Memory B cell (primary cell): ENCODE measurements at places on chromosomes 3 and 15.
A peak's percentile ranks its signal among the peaks of the same experiment; 100 is the strongest.

- no peak overlapping the region for H3K4me3 ChIP-seq
- DNase-seq, result no peak
- no peak overlapping the region for H3K27ac ChIP-seq
- peaks cover 2% of the 10 kb centered on the region for H3K4me1 ChIP-seq
Observed at GRCh38 chr3:61649381-61650170, 88.2 kb downstream of the PTPRG start.

GRCh38 chr3:157487339-157487738 is 15.9 kb downstream of the VEPH1 start:
- no peak overlapping the region for H3K4me3 ChIP-seq
- no peaks in the 10 kb centered on the region for H3K36me3 ChIP-seq
- no peak for DNase-seq
- H3K4me1 ChIP-seq, result no peaks in the 10 kb centered on the region

DNA sequence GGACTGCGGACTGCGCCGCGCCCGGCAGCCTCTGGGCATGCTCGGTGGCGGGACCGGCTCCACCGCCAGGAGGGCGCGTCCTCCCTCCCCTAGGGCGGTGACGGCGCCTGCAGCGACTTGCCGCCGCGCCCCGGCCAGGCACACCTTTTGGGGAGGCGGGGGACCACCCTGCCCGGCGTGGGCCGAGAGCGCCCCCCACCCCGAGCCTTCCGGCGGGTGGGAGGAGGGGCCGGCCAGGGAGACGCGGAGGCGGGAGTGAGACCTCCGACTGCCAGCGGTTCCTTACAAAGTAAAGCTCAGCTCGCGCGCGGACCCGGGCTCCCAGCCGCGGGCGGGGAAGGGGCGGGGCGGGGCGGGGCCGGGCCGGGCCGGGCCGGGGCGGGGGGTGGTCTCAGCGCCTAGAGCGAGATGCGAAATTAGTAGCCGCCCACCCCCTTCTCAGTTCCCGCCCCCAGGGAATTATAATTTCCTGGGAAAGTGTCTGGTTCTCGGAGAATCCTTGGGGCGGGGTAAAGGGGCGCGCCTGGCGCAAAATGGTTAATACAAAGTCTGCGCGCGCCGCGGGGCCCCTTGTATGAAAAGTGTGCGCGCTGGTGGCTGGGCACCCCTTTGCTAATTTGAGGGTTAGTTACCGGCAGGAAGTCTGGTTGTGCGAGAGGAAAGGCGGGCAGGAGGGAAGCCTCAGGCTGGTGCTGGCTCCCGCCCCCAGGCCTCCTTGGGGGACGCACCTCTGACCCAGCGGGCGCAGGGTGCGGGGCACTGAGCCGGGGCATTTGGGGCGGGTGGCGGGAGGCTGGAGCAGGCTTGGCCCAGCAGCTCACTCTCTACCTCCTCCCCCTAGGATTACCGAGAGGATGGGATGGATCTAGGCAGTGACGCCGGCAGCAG is 224.8 kb upstream of the IL12A start:
- H3K4me1 ChIP-seq, result peaks cover 13% of the 10 kb centered on the region
- peak overlapping the region; percentile 85 for H3K4me3 ChIP-seq
- no peaks in the 10 kb centered on the region for H3K36me3 ChIP-seq

GRCh38 chr15:69579950-69580618 is 127.5 kb downstream of the RPLP1 start:
- H3K27me3 ChIP-seq, result peaks cover 9% of the 10 kb centered on the region
- no peak overlapping the region for H3K4me3 ChIP-seq
- H3K4me1 ChIP-seq, result peaks cover 29% of the 10 kb centered on the region
- no peak overlapping the region for H3K27ac ChIP-seq

- H3K4me3 ChIP-seq, result no peak overlapping the region
- no peaks in the 10 kb centered on the region for H3K27me3 ChIP-seq
- H3K4me1 ChIP-seq, result peaks cover 20% of the 10 kb centered on the region
- H3K36me3 ChIP-seq, result no peaks in the 10 kb centered on the region
Observed at GRCh38 chr3:100076731-100077529, 37.4 kb downstream of the FILIP1L start.

- H3K27me3 ChIP-seq, result no peaks in the 10 kb centered on the region
- H3K27ac ChIP-seq, result no peak overlapping the region
- DNase-seq, result no peak
- H3K36me3 ChIP-seq, result peaks cover 8% of the 10 kb centered on the region
Observed at GRCh38 chr3:62011666-62012065, 361.7 kb downstream of the FEZF2 start.
